Myocyte (in vitro differentiated cells): ENCODE measurements at places on chromosomes 2 and 18. TPM values are rescaled to one million over a fixed set of nuclear protein-coding genes. Genes with fewer than 3 reads are reported as not detected.

UGT1A3 gene
- not detected in 2 replicates for total RNA-seq

GCFC2 gene
- total RNA-seq: 10.5 and 14.6 TPM in 2 replicates

SRD5A2 gene
- total RNA-seq: 0.10 and 0.19 TPM in 2 replicates

POTEJ gene
- not detected in 2 replicates for total RNA-seq

CXCR1 gene
- total RNA-seq: not detected in 2 replicates

FEV gene
- total RNA-seq: not detected in 2 replicates

ALK gene
- total RNA-seq: 0.27 TPM in 1 of 2 replicates, not detected in the other
